ENCODE measurements at places on chromosomes 1 and 21.

- no peak for DNase-seq
These were observed 20.8 kb upstream of the C1orf159 start for GRCh38 chr1:1136547-1137230.

DNA sequence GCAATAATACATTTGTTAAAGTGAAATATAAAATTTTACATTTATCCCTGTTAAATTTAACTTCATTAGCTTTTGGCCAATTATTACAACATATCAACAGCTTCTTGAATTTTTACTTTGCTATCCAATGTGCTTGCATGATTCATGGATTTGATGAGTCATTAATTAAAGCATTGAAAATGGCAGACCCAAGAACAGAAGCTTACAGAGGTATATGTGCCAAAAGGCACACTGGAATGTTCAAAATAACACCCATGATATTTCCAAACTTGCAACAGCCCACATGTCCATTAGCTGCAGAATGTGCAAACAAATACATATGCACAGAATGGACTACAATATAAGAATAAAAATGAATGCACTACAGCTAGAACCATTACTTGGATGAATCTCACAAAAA lies 76.4 kb upstream of the MAN1A2 start:
- no peak for DNase-seq

- DNase-seq: no peak
These were observed 1143.6 kb upstream of the ADGRL2 start for GRCh38 chr1:80657044-80657643.

- DNase-seq: no peak
These were observed 25.7 kb downstream of the C21orf91 start for GRCh38 chr21:17793246-17794123.

- no peak for DNase-seq
These were observed 19.5 kb downstream of the MCM3AP start for GRCh38 chr21:46265736-46266525.

GRCh38 chr1:231357831-231358354 lies 19.8 kb downstream of the SPRTN start:
- DNase-seq: no peak

GRCh38 chr1:168585191-168585590 lies 8.8 kb downstream of the XCL1 start:
- no peak for DNase-seq

DNA sequence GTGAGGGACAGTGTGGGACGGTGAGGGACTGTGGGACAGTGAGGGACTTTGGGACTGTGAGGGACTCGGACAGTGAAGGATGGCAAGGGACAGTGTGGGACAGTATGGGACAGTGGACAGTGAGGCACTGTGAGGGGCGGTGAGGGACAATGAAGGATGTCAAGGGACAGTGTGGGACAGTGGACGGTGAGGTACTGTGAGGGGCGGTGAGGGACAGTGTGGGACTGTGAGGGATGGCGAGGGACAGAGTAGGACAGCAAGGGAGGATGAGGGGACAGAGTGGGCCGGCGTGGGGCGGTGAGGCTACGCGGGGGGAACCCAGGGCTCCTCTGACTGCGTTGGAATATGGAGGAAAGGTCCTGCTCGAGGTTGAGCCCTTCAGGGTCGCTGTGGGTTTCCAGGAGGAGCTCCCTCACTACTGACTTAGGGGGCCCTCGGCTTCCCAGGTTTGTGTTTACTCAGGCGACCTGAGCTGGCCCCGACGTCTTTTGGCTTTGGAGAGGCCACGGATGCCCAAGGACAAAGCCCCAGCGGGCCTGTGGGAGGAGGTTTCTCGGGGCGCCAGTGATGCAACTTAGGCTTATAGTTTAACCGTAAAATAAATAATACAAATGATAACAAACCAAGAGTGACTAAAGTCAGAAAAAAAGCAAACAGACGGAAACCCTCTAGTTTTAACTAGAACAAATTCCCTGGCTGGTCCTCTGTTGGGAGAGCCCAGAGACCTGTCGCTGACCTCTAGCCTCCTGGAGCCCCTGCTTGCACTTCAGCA lies 1.1 kb upstream of the ERRFI1 start:
- no peak for DNase-seq

GRCh38 chr1:153928791-153929341 lies 6.1 kb upstream of the GATAD2B start:
- no peak for DNase-seq

- no peak for DNase-seq
These were observed 510.3 kb downstream of the NPHP4 start for GRCh38 chr1:5481889-5482288.

DNA sequence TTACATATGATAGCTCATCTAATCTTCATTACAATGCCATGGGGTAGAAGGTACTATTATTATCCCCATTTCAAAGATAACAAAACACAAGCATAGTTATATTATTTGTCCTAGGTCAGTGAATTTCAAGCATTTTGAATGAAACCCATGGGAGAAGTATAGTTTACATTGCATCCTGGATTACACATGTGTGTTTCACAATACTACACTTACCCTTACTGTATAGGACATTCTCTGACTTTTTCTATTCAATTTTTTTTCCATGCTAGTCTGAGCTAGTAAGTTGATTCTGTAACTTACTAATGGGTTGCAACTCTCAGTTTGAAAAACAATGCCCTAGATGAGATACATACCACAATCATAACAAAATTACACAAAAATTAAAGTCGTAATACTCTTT lies 8.7 kb upstream of the GPX7 start:
- DNase-seq: no peak

GRCh38 chr1:200873671-200874397 lies 1.1 kb downstream of the GPR25 start:
- no peak for DNase-seq

GRCh38 chr1:174445817-174446216 lies 1.9 kb upstream of the GPR52 start:
- no peak for DNase-seq

GRCh38 chr1:173714441-173714758 lies 381 bp upstream of the KLHL20 start:
- no peak for DNase-seq

- DNase-seq: no peak
These were observed 21.1 kb downstream of the CLDN8 start for GRCh38 chr21:30194701-30195299.

DNA sequence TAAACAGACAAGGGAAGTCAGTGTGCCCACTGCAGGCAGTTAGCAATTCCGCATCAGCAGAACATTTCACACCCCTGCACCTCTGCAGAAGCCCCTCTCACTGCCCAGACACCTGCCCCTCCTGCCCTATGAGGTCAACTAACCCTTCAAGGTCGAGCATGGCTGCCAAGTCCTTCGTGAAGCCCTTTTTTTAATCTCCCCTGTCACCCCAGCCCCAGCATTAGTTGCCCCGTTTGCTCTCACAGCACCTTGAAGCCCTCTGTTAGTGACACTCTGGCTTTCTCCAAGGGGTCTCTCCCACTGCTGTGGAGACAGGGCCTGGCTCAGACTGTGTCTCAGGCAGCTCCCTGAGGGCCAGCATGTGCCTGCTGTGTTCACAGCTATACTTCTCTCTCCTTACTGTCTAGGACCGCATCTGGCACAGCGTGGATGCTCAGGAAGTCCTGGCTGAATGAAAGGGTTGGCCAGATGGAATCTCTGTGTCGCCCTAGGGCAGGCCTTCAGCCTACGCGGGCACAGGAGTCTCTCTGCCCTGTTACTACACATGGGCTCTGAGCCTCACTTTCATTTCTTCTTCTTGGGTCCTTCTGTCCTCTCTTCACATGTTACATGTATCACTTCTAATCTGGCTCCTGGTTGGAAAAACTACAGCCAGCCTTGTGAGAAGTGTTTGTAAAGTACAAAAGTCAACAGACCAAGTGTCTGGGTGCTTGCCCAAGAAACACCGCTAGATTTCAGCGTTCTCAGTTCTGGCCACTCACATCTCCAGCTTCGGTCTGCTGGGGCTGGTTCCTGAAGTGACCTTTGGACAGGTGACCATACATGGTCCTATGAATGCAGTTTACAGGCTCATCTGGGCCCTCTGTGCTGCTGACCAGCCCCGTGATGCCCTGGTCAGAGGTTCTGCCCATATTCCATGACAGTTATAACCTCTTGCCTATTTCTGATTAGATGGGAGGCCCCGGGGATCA lies 19.7 kb downstream of the SLC2A1 start:
- DNase-seq: no peak

DNA sequence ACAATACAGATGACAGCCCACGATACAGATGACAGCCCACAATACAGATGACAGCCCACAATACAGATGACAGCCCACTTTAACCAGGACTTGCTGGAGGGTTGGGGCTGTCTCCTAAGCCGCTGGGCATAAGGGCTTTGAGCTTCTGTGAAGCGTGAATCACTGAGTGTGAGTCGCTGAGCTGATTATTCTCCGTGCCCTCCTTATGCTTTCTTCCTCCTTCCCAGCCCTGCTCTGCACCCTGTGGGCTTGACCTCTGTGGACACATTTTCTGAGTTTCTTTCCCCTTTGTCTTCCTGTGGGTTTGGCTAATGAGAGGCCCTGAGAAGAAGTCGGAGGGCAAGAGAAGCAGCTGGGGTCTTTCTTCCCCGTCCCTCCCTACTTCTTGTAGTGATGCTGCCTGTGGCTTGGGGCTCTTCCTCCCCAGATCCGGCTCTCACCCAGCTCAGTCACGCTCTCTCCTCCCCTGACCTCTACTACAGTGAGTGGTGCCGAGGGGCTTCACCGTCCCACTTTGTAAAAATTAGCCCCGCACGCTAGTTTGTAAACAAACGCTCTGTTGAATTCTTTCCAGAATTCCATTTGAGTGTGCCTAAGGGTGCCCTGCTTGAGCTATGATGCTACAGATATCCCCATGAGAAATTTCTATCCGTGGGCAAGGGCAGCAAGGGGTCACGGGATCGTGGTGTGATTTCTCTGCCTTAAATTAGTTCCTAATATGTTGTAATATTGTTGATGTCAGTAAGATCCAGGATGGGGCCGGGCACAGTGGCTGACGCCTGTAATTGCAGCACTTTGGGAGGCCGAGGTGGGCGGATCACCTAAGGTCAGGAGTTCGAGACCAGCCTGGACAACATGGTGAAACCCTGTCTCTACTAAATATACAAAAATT lies 46.4 kb upstream of the SOD1 start:
- no peak for DNase-seq

- DNase-seq: no peak
These were observed 205.1 kb downstream of the PTGER3 start for GRCh38 chr1:70842562-70842961.

GRCh38 chr1:94025383-94026340 lies 95.3 kb downstream of the ABCA4 start:
- no peak for DNase-seq

DNA sequence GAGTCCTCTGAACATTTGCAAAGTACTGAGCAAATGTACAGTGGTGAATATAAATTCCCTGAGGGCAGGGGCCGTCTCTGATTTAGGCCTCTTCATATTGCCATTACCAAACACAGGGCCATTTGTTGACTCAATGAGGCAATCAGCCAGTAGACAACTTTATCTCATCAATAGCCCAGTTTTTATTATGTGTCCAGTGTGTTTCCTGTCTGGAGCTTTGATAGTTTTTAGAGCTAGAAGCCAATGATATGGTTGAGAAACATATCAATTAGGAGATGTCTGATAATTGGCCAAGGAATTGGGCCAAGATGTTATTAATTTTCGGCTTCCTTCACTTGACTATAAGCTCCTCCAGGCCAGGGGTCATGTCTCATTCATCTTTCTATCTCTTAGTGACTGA lies 163.0 kb downstream of the ROR1 start:
- no peak for DNase-seq

- DNase-seq: no peak
These were observed 55.5 kb downstream of the OLFML3 start for GRCh38 chr1:114034567-114035303.

- no peak for DNase-seq
These were observed 102.7 kb downstream of the ZNF281 start for GRCh38 chr1:200306944-200307754.

DNA sequence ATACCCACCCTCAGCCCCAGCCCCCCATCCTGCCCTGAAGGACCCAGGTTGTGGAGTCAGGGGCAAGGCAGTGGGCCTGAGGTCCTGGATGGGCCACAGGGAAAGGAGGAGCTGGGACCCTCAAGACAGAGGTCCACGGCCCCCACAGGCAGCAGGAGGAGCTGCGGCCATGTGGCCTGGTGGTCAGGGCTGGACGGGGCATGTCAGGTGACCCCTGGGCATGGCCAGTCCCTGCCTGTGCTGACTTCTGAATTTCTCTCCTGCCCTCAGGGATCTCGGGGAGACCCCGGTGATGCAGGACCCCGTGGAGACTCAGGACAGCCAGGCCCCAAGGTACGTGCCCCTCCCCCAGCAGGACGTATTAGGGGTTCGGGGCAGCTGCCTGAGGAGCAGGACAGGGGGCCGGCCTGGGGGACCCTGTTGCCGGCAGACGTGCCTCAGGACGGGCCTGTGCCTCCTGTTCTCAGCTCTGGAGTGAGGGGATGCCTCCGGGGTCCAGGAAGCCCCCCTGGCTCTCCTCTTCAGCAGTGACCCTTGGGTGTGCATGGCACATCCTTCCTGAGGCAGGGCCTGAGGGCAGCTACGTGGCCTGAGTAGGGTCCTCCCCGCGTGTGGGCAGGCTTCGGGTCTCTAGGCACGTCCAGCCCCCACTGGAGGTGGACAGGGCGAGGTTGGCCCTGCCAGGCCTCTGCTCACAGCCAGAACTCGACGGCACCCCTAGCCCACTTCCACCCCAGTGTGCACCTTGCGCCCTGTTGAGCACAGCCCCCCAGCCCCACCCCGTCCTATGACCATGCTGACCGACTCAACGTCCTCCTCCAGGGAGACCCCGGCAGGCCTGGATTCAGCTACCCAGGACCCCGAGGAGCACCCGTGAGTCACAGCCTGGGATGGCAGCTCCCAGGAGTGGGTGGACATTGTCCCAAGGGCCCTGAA lies 23.6 kb downstream of the COL6A2 start:
- DNase-seq: no peak

DNA sequence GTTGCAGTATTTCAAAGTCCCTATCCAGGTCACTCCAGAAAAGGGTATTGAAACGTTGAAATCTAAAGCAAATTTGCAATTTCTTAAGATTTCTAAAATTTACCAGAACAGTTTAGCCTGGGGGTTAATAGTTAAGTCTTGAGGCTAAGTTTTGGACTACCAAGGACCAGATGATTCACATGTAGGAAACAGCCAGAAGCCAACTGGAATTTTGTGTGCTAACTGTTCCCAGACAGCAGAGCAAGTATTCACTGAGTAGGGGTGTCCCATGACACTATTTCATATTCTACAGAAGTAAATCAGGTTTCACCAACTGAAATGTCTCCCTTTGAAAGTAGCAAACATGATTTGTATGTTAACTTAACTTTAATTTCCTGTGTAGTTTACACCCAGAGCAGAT lies 11.5 kb upstream of the C1orf105 start:
- no peak for DNase-seq

- no peak for DNase-seq
These were observed 14.3 kb downstream of the BTG3 start for GRCh38 chr21:17598437-17598836.

Measured in thoracic aorta (tissue), 2 donors.